ENCODE measurements at places on chromosomes 5 and 9.

- DNase-seq: no peak
These were observed 76.3 kb upstream of the BARHL1 start for GRCh38 chr9:132505991-132506655.

DNA sequence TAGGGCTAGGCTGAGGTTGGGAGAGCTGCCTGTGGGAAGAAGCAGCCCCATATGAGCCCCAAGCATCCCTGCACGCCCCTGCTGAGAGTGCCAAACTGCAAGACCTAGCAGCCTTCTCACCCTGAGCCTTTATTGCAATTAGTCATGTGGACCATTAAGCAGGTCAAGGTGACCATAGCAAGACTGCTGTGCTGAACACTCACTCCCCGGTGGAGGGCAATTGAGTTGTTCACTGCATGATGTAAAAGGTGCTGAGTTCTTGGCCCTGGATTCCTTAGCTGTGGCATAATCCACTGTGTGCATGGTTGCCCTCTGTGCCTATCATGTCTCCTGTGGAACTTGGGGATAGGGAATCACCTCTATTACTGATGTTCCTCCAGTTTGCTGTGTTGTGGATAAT is 131.1 kb downstream of the FOXD1 start:
- DNase-seq: no peak

DNA sequence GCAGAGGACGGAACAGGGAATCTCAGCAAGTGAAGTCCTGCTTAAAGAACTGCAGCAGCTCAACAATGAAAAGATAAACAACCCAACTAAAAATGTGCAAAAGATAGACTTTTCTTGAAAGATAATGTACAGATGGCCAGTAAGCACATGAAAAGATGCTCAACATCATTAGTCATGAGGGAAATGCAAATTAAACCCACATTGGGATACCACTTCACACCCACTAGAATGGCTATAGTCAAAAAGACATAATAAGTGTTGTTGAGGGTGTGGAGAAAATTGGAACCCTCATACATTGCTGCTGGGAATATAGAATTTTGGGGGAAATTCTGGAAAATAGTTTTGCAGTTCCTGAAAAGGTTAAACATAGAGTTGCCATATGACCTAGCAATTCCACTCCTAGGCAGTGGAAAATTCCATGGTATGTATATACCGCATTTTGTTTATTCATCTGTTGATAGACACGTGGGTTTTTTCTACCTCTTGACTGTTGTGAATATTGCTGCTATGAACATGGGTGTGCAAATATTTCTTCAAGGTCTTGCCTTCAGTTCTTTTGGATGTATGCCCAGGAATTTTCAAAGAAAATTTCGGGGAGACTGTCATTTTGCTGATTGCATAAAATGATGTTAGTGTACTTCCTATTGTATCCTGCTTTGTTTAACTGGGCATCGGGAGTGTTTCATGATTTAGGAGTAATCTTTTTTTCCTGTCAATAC is 7.2 kb downstream of the CNOT8 start:
- DNase-seq: no peak

DNA sequence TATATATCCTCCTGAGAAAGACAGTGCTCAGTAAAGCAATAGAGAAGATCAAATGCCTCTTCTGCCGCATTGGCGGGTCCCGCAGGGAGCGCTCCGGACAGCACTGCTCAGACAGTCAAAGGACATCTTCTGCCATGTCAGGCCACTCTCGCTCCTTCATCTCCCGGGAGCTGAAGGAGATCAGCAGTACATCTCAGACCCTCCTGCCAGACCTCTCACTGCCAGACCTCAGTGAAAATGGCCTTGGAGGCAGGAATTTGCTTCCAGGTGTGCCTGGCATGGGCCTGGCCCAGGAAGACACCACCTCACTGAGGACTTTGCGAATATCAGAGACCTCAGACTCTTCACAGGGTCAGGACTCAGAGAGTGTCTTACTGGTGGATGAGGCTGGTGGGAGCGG is 12.2 kb downstream of the PTGER4 start:
- DNase-seq: no peak

GRCh38 chr9:118444403-118444802 is 740.2 kb downstream of the TLR4 start:
- DNase-seq: no peak

DNA sequence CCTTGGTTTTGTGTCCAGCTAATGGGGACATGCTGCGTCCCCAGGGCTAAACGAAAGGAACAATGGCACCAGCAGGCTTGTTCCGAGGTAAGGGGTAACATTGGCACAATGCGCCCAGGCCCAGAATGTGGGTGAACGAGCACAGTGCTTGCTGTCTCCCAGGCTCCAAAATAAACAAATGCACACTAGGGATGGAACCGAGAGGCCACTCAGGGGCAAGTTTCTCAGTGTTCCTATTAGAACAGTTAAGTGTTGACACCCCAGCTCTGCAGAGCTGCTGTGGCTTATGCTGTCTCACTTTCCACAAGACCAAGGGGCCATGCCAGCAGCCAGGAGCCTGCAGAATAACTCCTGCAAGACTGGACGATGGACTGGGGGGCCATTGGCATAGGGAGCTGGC is 492.4 kb downstream of the GADD45G start:
- no peak for DNase-seq

- DNase-seq: no peak
These were observed 1.0 kb upstream of the RASGRF2 start for GRCh38 chr5:80959138-80959537.

GRCh38 chr9:6907772-6908381 is 150.1 kb downstream of the KDM4C start:
- DNase-seq: no peak

DNA sequence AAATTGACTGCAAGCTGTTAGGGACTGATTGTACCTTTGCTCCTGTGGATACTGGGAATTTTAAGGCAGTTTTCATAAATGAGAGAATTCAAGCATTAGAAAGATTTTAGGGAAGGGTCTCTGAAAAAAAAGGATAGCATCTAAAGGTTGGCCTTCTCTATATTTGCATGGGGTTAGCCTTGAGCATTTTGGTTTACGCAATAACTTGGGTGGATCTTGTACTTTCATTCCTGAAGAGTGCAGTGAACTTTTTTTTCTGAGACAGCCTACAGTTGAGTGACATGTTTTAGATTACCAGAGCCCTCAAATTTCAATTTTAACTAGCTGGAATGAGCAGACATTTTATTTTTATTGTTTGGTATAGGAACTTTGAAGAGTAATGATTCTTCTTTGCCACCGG is 91.6 kb upstream of the NR3C1 start:
- DNase-seq: no peak

- no peak for DNase-seq
These were observed 19.9 kb upstream of the CPEB4 start for GRCh38 chr5:173868096-173868880.

DNA sequence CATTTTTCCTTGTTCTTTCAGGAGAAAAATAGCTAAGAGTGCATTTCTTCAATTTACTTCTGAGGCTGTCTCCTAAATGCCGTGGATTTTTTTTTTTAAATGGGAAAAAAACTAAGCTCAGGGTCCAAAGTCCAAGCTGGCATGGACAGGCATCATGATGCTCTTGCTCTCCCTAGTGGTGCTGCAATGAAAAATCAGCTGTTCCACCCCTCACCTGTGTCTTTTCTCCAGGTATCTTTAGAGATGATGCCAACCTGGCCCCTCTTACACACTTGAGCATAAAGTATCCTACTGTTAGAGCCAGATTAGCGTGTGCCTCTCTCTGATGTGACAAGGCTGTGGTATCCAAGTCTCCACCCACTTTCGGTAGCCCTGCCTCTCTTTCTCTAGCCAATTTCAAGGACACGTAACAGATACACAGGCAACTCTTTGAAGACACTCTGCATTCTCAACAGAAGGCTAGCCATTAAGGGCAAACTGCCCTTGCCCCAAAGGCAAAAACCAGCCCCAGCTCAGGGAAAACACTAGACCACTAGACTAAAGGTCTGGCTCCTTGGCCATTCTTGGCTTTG is 208.8 kb downstream of the SAXO1 start:
- DNase-seq: no peak

GRCh38 chr9:1431461-1431860 is 381.3 kb downstream of the DMRT2 start:
- DNase-seq: no peak

- no peak for DNase-seq
These were observed 54.8 kb downstream of the GLRA1 start for GRCh38 chr5:151869843-151870242.

- no peak for DNase-seq
These were observed 280.5 kb upstream of the VLDLR start for GRCh38 chr9:2341126-2341525.

DNA sequence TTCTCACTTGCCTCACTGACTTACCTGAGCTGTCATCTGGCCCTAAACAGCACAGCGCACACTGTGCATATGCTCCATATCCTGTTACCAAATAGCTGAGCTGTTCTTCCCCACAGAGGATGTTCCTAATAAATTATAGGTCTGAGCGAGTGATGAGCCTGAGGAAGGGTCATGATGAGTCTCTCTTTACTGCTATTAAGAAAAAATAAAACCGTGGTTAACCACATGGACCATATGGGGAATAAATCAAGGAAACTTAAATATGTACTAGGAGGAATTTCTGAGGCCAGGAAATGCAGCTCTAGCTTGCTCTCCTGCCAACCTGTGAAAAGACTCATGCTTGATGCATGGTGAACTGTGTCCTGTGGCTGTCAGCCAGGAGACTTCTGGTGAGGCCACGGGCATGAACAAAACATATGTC is 424.8 kb upstream of the DMAC1 start:
- DNase-seq: no peak

DNA sequence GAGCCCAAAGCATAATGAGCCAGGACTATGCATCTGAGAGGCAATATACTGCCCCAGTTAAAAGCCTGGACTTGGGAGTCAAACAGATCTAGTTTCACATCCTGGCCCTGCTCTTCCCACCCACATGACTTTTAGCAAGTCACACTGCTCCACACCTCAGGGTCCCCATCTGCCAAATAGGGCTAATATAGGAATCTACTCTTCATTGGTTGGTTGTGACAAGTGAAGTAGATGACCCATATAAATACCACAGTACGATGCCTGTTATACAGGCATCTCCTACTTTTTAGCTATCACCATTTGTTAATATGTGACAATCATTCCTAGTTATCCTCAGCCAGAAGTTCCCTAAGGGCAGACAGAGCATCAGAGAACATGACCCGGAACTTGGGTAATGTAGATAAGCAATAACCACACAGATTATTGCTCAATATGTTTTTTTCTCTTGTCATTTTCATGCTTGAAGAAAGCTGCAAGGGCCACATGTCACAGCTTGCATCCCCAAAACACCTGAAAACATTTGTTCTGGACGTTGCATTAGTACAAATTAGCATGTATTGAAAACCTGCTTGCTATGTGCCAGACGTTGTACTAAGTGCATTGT is 20.4 kb downstream of the ADAM19 start:
- no peak for DNase-seq

DNA sequence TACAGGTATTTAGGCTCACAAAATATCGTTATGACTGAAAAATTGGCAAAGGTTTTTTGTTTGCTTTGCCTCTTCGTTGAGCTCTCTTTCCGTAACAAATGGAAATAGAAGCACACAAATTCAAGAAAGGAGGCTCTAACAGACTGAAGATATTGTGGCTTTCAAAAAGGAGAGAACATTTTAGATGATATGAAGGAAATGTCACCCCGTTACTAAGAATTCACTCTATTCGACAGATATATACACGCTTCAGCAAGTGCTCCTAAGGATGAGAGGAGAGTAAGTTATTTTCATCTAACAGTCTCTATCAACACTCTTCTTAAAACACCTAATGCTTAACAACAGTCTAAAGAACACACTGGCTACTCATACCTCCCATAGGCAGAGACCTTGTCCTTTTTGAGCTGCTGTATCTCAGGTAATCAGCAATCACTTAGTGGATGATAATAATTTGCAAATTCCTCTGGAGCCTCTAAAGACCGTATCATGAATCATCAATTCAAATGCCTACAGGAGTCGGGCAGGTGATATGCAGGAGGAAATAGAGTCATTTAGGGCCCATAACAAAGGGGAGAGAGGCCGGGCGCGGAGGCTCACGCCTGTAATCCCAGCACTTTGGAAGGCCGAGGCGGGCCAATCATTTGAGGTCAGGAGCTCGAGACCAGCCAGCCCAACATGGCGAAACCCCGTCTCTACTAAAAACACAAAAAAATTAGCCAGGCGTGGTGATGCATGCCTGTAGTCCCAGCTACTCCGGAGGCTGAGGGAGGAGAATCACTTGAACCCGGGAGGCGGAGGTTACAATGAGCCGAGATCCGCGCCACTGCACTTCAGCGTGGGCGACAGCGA is 1.4 kb upstream of the HSDL2 start:
- DNase-seq: no peak

DNA sequence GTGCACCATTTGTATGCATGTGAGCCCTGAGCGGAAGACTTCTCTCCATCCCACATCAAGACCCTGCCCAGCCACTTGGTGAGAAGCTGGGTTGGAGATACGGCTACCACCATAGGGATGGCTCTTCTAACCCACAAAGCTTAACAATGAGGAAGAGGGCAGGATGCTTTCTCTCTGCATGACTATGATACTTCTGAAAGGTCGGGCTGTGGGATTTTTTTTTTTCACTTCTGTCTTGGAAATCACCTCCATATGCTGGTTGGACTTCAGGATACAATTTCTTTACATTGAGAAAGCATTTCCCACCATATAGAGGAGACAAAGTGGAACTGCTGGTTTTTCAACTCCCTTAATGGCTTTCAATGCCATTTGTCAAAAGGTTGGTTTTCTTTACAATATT is 30.5 kb downstream of the ZNF366 start:
- no peak for DNase-seq

DNA sequence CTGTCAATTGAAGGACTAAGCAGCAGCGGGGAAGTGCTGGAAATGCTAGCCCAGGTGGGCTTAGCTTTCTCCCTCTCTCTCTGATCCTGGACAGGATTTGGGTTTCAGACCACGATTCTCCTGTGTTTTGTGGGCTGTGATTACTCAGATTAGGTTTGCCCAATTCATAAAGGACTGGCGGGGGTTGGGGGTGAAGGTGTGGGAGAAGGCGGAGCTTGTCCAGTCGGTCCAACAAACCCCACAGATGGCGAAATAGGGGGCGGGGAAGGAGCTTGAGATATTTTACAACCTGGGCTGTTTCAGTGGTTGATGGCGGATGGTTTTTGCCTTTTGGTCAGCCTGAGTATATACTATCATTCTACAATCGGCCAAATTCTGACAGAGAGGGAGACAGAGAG is 35.2 kb downstream of the PCDHAC2 start:
- DNase-seq: no peak

- DNase-seq: no peak
These were observed 379.2 kb upstream of the IRX1 start for GRCh38 chr5:3216386-3216785.

GRCh38 chr5:122756264-122756911 is 18.5 kb upstream of the SNX2 start:
- no peak for DNase-seq

- no peak for DNase-seq
These were observed 43.9 kb downstream of the ZNF608 start for GRCh38 chr5:124702525-124702924.

- DNase-seq: no peak
These were observed 25.6 kb downstream of the LYRM7 start for GRCh38 chr5:131196331-131196730.

Measured in C1 segment of cervical spinal cord (tissue), 14 donors.